ENCODE measurements at places on chromosomes 11 and 22. TPM values are rescaled to one million over a fixed set of nuclear protein-coding genes. Genes with fewer than 3 reads are reported as not detected.

Gene MPZL2
- total RNA-seq: 36.9 TPM

Gene CRYBB2
- total RNA-seq: not detected

Gene HTR3A
- not detected for total RNA-seq

GRCh38 chr11:72750086-72750485, 2.1 kb downstream of the ARAP1 start:
- DNase-seq: no peak

DNA sequence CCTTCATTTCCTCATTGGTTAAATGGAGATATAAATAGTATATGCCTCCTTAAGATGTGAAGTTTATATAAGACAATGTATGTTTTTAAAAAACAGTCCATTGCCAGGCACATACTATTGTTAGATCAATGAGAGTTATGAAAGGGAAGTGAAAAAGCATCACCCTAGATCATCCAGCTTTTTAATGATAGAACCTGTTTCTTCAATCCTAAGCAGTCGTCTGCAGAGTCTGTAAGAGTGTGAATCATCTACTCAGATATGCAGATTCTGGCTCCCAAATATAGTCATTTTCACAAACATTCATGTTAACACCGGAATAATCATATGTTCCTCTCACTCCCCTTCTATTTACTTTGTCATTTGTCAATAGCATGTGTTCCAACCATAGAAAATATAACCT, 65.3 kb upstream of the SLN start:
- no peak for DNase-seq

GRCh38 chr11:69280994-69281393, 13.0 kb upstream of the MYEOV start:
- no peak for DNase-seq

GRCh38 chr11:35751664-35752061, 89.1 kb downstream of the TRIM44 start:
- no peak for DNase-seq

All from mesothelial cell of epicardium (in vitro differentiated cells).